ENCODE measurements at places on chromosomes 11 and 22.

GRCh38 chr11:23875176-23875850 is 621.5 kb upstream of the LUZP2 start:
- DNase-seq = no peak

DNA sequence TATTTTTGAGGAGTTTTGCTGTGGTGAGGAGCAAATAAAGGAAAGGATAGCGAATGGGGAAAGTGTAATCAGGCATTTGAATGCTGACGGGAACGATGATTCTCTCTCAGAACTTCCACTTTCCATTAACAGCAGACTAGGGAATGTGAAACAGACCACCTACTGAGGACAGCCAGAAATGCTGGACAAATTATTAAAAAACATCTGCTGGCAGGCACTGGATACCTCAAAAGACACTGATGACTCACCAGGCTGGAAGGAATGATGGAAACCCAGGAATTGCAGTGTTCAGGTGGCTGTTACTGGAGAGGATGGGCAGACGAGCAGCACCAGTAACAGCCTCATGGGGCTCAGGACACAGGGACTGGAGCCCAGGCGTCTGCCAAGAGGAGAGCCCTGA is 33.4 kb downstream of the PLA2G6 start:
- no peak for DNase-seq

- no peak for DNase-seq
Observed at GRCh38 chr11:129968591-129969419, 33.8 kb downstream of the PRDM10 start.

DNA sequence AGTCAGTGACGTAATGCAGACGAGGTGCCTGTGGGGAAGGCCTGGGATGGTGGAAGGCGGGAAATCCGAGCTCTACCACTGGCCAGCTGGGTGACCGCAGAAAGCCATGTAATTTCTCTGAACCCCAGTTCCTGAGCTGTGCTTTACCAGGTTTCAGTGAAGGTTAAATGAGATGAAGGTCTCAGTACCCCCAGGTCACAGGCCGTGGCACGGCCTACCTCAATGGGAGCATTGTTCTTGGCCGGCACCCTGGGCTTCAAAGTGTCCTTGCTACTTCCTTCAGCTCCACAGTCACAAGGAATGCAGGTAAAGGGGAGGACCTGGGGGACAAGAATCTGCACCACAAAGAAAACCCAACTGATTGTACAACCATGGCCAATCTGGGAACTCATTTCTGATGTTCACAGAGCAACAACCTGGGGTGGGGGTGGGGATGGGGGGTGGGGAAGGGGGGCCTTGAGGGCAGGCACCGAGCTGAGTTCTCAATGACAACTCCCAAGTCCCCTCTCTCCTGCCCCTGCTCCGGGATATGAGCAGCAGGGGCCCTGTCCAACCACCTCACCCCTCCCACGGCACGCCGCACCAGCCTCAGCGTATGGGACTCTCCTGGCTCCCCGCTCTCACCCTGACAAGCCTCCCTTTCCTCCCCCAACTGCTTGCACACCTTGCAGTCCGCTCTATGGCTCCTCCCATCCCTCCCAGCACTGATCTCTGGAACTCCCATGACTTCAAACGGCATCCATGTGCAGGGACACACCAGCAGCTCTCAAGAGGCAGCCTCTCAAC is 59.1 kb upstream of the ARFGAP3 start:
- no peak for DNase-seq

DNA sequence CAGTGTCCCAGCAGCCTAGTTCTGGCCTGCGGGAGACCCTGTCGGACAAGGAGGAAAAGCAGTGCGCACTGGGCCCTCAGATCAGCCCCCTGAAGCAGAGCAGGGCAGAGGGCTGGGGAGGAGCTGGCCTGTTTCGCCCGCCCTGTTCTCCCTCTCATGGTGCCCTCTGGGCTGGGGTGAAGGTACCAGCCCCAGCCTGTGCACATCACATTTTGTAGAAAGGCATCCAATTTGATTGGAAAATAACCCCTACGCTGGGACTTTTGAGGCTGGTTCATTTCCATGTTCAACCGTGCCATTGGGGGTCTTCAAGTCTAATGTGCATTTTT is 832 bp upstream of the NAP1L4 start:
- no peak for DNase-seq

DNA sequence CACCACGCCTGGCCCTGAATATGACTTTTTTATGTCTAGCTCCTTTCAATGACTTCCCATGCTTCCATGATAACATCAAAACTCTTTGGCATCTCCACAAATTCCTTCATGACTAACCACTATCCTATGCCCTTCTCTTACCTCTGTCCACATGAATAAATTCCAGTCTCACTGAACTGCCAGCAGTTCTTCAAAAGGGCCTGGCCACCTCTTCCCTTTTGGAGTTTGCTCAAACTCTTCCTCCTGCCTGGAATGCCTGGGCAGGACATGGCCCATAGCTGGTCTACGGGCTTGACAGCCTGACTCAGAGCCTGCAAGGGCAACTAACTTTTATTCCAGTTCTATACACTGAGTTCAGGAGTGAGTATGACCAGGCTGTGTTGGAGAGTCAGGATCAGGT is 41.8 kb upstream of the ZBTB16 start:
- DNase-seq = no peak
